ENCODE measurements at places on chromosomes 11 and 22. TPM values are rescaled to one million over a fixed set of nuclear protein-coding genes. Genes with fewer than 3 reads are reported as not detected.

Gene MMP10
- total RNA-seq: not detected

- H3K27me3 ChIP-seq: peaks cover 16% of the 10 kb centered on the region
- H3K36me3 ChIP-seq: no peaks in the 10 kb centered on the region
- no peak overlapping the region for H3K4me3 ChIP-seq
- no peaks in the 10 kb centered on the region for H3K4me1 ChIP-seq
- no peak overlapping the region for H3K27ac ChIP-seq
Measured at GRCh38 chr11:57364851-57365660, 15.9 kb downstream of the PRG3 start.

Gene OR5A1
- total RNA-seq: not detected

DNA sequence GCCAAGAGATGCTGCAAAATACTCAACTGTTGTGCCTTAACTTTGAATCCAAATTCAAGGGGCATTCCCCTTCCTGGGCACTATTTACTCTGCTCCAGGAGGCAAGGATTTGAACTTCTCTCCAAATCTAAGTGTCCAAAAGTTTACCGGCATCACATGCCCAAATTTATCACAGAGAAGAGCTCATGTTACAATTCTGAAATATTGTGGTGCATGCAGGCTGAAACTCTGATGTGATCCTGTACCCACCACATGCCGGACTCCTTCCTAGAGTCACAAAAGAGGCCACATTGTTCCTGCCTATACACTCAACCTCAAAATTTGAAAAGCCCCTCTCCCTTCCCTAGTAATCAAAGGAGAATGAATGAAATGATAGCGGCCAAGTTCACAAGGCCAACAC, 1.3 kb downstream of the TRAF6 start:
- DNase-seq: no peak
- peak overlapping the region; percentile 91 for H3K27ac ChIP-seq
- H3K36me3 ChIP-seq: peaks cover 30% of the 10 kb centered on the region

- H3K4me3 ChIP-seq: no peak overlapping the region
- no peaks in the 10 kb centered on the region for H3K27me3 ChIP-seq
- DNase-seq: no peak
Measured at GRCh38 chr11:67178878-67179277, 59.8 kb downstream of the KDM2A start.

- H3K36me3 ChIP-seq: no peaks in the 10 kb centered on the region
- H3K27ac ChIP-seq: no peak overlapping the region
- DNase-seq: no peak
Measured at GRCh38 chr22:28899199-28899853, 16.0 kb downstream of the ZNRF3 start.

GRCh38 chr11:57751676-57752253, at the start of gene BTBD18:
TSS of gene BTBD18 (minus strand) at chr11:57751819. CDS start at chr11:57751188, 631 bp downstream.
- peaks cover 9% of the 10 kb centered on the region for H3K4me1 ChIP-seq
- no peaks in the 10 kb centered on the region for H3K27me3 ChIP-seq
- H3K4me3 ChIP-seq: no peak within 1 kb of the TSS
- H3K27ac ChIP-seq: peak within 1 kb of the TSS; percentile 66
- DNase-seq: no peak

DNA sequence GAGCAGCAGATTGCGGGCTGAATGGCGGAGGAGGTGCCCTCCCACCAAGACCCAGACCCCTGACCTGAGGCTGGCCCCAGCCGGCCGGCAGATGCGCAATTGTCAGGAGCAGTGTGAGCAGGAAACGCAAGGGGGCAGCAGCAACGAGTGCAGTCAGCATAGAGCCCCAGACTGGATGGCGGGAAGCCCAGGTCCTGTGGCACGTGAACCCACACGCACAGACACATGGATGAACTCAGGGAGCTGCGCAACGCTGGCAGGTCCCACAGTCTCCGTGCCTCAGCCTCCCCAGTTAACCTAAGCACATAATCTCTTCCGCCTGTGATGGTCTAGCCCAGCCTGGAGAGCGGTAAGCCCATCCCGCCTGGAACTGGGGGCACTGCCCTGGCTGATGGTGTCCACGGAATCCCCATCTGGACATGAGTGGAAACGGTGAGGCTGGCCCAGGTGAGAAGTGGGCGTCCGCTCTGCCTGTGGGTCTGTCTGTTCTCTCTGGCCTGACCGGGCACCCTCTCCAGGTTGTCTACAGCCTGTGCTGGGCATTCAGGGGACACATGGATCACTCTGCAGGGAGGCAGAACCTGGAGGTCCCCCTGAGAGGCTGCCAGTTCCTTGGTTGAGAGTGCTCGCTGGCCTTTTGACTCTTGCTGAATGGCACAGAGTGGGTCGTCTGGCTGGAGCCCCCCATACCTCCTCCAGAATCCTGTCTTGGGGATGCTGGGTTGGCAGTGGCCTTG, 626 bp upstream of the TBX10 start:
- no peak overlapping the region for H3K4me3 ChIP-seq
- H3K36me3 ChIP-seq: no peaks in the 10 kb centered on the region
- DNase-seq: no peak
- H3K4me1 ChIP-seq: peaks cover 13% of the 10 kb centered on the region

DNA sequence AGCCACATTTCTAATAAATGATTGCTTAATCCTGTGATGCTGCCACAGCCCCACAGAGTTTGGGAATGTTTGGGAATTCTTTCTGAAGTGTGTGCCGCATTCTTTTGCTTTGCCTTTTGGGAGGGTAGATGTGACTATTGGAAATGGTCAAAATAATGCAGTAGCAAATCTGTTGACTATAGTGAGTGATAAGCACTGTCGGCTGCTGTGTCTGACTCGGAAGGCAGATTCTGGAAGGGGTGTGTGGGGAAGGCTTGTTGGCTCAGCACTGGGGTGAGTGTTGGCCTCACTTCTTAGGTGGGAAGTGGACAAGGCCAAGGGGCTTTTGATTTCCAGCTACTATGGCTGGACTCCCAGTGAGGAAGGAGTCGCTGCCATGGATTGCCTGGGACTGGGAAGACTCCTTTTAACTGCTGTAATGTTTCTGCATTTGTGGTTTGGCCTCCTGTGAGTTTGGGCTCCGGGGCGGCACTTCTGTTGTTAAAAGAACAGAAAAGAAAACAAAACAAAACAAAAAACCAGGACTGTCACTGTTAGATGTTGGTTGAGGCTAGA, 20.1 kb downstream of the ZBTB16 start:
- H3K27me3 ChIP-seq: peaks cover 53% of the 10 kb centered on the region
- no peaks in the 10 kb centered on the region for H3K36me3 ChIP-seq
- H3K4me1 ChIP-seq: peaks cover 48% of the 10 kb centered on the region
- no peak for DNase-seq
- H3K4me3 ChIP-seq: no peak overlapping the region

- H3K36me3 ChIP-seq: no peaks in the 10 kb centered on the region
- H3K4me1 ChIP-seq: no peaks in the 10 kb centered on the region
- DNase-seq: no peak
- H3K27me3 ChIP-seq: peaks cover 3% of the 10 kb centered on the region
- H3K4me3 ChIP-seq: no peak overlapping the region
Measured at GRCh38 chr22:38014083-38014482, 29.7 kb upstream of the SOX10 start.

Gene STK33
- 11.4 TPM for total RNA-seq

DNA sequence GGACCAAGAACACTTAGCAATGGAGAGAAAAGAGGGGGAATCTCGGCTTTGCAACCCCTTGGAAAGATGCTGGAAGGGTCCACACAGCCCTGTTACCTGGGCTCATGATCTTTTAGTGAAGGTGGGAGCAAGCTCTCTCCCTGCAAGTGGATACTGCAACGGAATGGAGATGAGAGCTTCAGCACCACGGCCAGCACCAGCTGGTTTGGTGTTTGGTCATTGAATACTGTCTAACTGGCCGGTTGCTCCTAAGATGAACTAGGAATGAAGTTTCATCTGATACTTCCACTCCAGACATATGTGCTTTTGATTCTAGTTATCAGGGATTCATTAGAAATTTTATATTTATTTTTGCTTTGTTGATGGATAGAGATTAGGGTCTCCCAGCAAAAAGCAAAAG, 16.3 kb downstream of the HTR3A start:
- no peaks in the 10 kb centered on the region for H3K36me3 ChIP-seq
- H3K27ac ChIP-seq: no peak overlapping the region
- no peak overlapping the region for H3K4me3 ChIP-seq
- H3K27me3 ChIP-seq: no peaks in the 10 kb centered on the region
- DNase-seq: no peak

- H3K27ac ChIP-seq: no peak overlapping the region
- no peaks in the 10 kb centered on the region for H3K27me3 ChIP-seq
Measured at GRCh38 chr11:107848345-107848744, 10.2 kb downstream of the SLC35F2 start.

DNA sequence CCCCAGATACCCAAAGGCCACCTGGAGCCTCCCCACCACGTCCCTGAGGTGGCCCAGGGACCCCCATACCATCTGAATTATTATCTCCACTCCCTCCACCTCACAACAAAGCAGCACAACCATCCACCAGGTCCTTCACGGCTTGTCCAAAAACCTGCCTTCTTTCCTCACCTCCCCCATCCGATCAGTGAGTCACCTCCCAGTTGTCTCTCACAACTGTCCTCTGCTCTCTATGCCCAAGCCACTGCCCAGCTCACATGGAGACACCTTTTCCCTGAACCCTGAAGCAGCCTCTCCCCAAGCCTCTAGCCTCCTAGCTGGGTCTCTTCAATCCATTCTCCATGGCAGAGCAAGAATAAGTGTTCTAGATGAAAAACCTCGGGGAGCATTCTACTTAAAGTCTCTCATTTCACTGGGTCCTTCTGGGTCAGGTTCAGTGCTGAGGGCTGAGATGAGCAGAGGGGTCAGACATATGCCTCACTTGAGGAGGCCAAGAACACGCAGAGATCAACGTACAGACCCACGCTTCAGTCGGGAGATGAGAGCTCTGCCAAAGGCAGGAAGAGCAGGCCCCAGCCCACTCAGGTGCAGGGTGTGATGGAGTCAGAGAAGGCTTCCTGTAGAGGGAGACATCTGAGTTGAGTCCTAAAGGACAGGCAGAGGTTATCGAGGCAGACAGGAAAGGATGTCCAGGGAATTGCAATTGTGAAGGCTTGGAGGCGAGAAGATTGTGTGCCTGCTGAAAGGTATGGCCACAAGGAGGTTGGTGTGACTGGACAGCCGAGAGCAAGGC, 74.7 kb downstream of the PDE2A start:
- no peaks in the 10 kb centered on the region for H3K36me3 ChIP-seq
- H3K4me3 ChIP-seq: no peak overlapping the region
- no peak for DNase-seq
- H3K27me3 ChIP-seq: peaks cover 29% of the 10 kb centered on the region

Gene KCNJ11
- 1.2 TPM for total RNA-seq

Gene CCDC73
- not detected for total RNA-seq

DNA sequence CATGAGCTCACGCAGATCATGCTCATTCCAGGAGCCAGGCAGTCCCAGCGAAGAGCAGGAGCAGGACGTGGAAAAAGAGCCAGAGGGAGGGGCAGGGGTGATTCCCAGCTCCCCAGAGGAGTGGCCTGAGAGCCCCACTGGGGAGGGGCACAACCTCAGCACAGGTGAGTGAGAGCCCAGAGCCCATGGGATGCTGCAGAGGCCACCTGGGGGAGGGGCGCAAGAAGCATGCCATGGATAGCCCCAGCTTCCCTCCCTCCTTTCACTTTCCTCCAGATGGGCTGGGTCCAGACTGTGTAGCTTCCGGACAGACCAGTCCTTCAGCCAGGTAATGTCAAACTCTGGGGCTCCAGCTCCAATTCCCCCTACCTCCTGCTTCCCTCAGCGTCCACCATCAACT, 6.2 kb downstream of the SMTNL1 start:
- peaks cover 18% of the 10 kb centered on the region for H3K4me1 ChIP-seq
- DNase-seq: no peak
- no peaks in the 10 kb centered on the region for H3K27me3 ChIP-seq
- H3K4me3 ChIP-seq: no peak overlapping the region
- no peak overlapping the region for H3K27ac ChIP-seq
- peaks cover 7% of the 10 kb centered on the region for H3K36me3 ChIP-seq

DNA sequence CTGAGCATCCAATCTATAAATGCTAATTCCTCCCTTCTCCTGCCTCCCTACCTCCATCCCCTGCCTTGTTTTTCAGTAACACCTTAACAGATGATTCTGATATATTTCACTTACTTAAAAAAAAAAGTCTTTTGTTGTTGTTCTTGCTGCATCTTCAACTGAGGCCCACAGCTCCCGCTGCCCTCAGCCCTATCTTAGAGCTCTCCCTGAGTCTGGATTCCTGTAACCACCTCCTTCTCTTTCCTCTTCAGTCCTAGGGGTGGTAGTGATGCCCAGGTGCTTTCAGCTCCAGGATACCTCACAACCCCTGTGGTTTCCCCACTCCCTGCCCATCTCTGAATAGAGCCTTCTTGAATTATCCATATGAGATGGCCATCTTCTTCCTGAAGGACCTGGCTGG, 3.7 kb upstream of the KCNE3 start:
- peaks cover 2% of the 10 kb centered on the region for H3K4me1 ChIP-seq
- peaks cover 18% of the 10 kb centered on the region for H3K27me3 ChIP-seq
- H3K27ac ChIP-seq: no peak overlapping the region
- H3K4me3 ChIP-seq: no peak overlapping the region
- no peak for DNase-seq
- H3K36me3 ChIP-seq: no peaks in the 10 kb centered on the region

GRCh38 chr22:41425660-41426365, 20.8 kb downstream of the TOB2 start:
- H3K4me1 ChIP-seq: peaks cover 46% of the 10 kb centered on the region
- peak overlapping the region; percentile 25 for H3K4me3 ChIP-seq
- peak overlapping the region; percentile 73 for H3K27ac ChIP-seq
- peaks cover 46% of the 10 kb centered on the region for H3K36me3 ChIP-seq

DNA sequence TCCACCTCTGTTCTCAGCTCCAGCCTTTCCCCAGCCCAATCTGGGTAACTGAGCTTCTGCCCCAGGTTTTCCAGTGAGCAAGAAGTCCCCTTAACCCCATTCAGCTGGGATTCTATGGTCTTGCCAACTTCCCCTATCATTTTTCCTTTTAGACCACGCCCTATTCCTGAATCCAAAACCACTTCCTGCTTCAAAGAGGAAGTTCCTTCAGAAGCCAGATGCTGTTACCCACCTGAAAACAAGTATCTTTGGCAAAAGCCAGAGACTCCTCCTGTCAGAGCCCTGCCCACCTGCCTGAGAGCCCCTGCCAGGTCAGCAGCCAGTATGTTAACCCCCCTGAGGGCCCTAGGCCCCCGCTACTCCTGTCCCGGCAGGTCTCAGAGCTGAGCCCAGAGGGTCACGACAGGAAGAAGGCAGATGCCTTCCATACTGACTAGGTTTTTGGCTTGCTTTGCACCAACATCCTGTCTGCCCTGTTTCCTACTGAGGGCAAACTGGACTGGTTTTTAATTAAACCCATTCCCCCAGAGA, 20.3 kb upstream of the MICAL2 start:
- H3K4me3 ChIP-seq: no peak overlapping the region
- DNase-seq: no peak
- H3K27me3 ChIP-seq: peaks cover 14% of the 10 kb centered on the region
- peaks cover 7% of the 10 kb centered on the region for H3K4me1 ChIP-seq
- peak overlapping the region; percentile 6 for H3K27ac ChIP-seq

All from activated B cell treated with CpG ODN at 0.5 μM for 24 hours (primary cell).